ENCODE measurements at places on chromosomes 11 and 22. TPM values are rescaled to one million over a fixed set of nuclear protein-coding genes. Genes with fewer than 3 reads are reported as not detected.

TMEM223 gene
- total RNA-seq = 14.2 TPM

CALCB gene
- total RNA-seq = not detected

SSTR3 gene
- total RNA-seq = not detected

GGTLC3 gene
- not detected for total RNA-seq

TSPO gene
- total RNA-seq = 470 TPM

ZDHHC8 gene
- total RNA-seq = 23.1 TPM

CAPN5 gene
- 0.81 TPM for total RNA-seq

CRYBB2 gene
- total RNA-seq = not detected

All from foreskin keratinocyte (primary cell).